ENCODE measurements at places on chromosomes 2 and 18. TPM values are rescaled to one million over a fixed set of nuclear protein-coding genes. Genes with fewer than 3 reads are reported as not detected.

Gene CLEC4F
- total RNA-seq = not detected

Gene SERPINB8
- total RNA-seq = 16.3 TPM

Gene CNDP1
- total RNA-seq = not detected

Gene MEP1B
- not detected for total RNA-seq

Gene EVX2
- not detected for total RNA-seq

Gene NTSR2
- total RNA-seq = not detected

Gene BOK
- total RNA-seq = not detected

Gene XRCC5
- total RNA-seq = 240 TPM

Data from CD4-positive, alpha-beta memory T cell (primary cell).